Subcutaneous preadipocyte (primary cell): ENCODE measurements at places on chromosomes 13 and 19. TPM values are rescaled to one million over a fixed set of nuclear protein-coding genes. Genes with fewer than 3 reads are reported as not detected.

The SULT2A1 gene
- not detected in 2 replicates for total RNA-seq

The KLHL1 gene
- total RNA-seq, result not detected in 2 replicates

The SDHAF1 gene
- 14.9 and 18.0 TPM in 2 replicates for total RNA-seq

The TMIGD2 gene
- total RNA-seq, result not detected in 2 replicates

The MAG gene
- total RNA-seq, result 0.59 TPM in 1 of 2 replicates, not detected in the other

The CCDC61 gene
- 7.4 and 7.7 TPM in 2 replicates for total RNA-seq

The GSX1 gene
- total RNA-seq, result not detected in 2 replicates

The IL4I1 gene
- total RNA-seq, result 0.20 and 1.1 TPM in 2 replicates

The THSD8 gene
- total RNA-seq, result not detected in 2 replicates
